Mammary epithelial cell (primary cell): ENCODE measurements at places on chromosomes 16 and 17. TPM values are rescaled to one million over a fixed set of nuclear protein-coding genes. Genes with fewer than 3 reads are reported as not detected.

Gene HOXB9
- 0.59 and 3.2 TPM in 2 replicates for total RNA-seq

Gene ZNF750
- 0.33 TPM for total RNA-seq

Gene ASGR2
- not detected in 2 replicates for total RNA-seq

Gene CCL23
- total RNA-seq: not detected in 2 replicates

Gene PSKH1
- total RNA-seq: 11.8 TPM

Gene SSTR5
- not detected for total RNA-seq

Gene OTOP3
- not detected for total RNA-seq

Gene SPAG7
- total RNA-seq: 66.5 and 89.2 TPM in 2 replicates

Gene TOM1L1
- 93.5 TPM for total RNA-seq

Gene HEATR9
- not detected for total RNA-seq

Gene WNT9B
- total RNA-seq: not detected in 2 replicates

Gene OTOA
- 0.21 TPM in 1 of 2 replicates, not detected in the other for total RNA-seq

Gene ENPP7
- total RNA-seq: not detected in 2 replicates
